Activated naive CD8-positive, alpha-beta T cell treated with anti-CD3 and anti-CD28 coated beads for 36 hours (primary cell): ENCODE measurements at places on chromosomes 16 and 17.
A peak's percentile ranks its signal among the peaks of the same experiment; 100 is the strongest.

DNA sequence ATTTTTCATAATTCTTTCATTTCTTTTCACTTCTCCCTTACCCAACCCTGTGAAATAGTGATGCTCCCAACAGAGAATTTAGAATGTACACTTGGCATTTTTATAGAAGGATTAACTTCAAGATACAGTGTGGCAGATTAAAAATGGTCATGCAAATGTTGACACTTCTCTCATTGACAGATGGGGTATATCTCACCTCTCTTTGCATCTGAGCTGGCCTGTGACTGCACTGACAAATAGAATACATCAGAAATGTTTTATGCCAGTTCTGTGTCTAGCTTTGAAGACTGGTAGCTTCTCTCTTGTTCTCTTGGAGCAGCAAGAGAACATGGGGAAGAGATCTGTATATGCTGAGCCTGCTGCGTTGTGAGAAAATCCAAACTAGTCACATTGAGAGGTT is 949.6 kb downstream of the CDH11 start:
- no peaks in the 10 kb centered on the region for H3K36me3 ChIP-seq
- no peak for DNase-seq
- no peak overlapping the region for H3K4me3 ChIP-seq
- H3K27me3 ChIP-seq: no peaks in the 10 kb centered on the region
- no peaks in the 10 kb centered on the region for H3K4me1 ChIP-seq
- no peak overlapping the region for H3K27ac ChIP-seq

DNA sequence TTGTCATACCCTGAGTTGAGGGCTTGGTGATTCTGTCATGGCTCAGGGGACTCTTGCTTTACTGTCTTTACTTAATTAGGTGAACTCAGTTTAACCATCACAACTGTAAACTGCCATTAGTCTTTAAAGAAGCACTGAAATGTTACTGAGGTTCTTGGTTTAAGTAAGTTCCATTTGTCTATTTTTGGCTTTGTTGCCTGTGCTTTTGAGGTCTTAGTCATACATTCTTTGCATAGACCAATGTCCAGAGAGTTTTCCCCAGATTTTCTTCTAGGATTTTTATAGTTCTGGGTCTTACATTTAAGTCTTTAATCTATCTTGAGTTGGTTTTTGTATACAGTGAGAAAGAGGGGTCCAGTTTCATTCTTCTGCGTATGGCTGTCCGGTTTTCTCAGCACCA is 137.5 kb downstream of the SOCS1 start:
- no peaks in the 10 kb centered on the region for H3K27me3 ChIP-seq
- H3K4me3 ChIP-seq: no peak overlapping the region
- no peak overlapping the region for H3K27ac ChIP-seq
- peaks cover 35% of the 10 kb centered on the region for H3K4me1 ChIP-seq

DNA sequence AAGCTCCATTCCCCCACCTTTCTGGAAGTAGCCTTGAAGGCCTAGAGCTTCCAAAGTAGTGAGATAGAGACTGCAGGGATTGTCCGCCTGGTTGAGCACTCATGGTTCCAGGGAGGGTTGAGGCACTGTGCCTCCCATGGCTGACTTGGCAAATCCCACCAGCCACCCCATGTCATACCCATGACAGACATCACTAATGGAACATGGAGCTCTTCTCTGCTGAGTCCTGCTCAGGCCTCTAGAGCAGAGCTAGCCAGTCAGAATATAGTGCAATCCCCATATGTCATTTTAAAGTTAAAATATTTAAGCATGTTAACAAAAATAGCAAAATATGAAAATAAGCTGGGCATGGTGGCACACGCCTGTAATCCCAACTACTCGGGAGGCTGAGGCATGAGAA is 28.8 kb downstream of the UNC13D start:
- peaks cover 5% of the 10 kb centered on the region for H3K36me3 ChIP-seq
- no peaks in the 10 kb centered on the region for H3K27me3 ChIP-seq
- H3K4me1 ChIP-seq: no peaks in the 10 kb centered on the region
- H3K27ac ChIP-seq: no peak overlapping the region
- DNase-seq: no peak
- no peak overlapping the region for H3K4me3 ChIP-seq

DNA sequence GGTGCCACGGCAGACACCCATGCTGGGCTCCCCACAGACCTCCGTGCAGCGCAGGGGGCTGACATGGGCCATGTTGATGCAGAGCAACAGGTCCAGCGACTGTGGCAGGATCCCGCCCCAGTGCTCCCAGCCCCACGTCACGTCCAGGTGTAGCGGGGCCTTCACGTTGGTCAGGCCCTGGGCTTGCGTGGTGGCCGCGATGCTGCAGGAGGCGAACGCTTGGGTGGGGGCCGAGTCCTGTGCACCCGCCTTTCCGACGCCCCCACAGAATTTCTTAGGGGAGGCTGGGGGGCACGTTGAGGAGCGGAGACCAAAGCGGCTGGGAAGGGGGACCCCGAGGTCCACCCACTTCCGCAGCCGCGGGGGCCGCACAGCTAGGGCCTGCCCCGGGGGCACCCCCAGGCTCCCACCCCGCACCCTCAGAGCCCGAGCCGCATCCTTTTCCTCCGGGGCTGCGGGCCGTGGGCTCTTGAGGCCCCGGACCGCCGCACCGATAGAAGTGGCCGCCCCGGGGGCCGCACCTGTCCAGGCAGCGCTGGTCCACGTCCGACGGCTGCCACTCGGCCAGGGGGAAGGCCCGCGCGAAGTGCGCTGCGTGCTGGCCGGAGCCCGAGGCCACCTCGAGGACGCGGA is 416 bp downstream of the METTL26 start:
- no peak overlapping the region for H3K27ac ChIP-seq
- peaks cover 7% of the 10 kb centered on the region for H3K4me1 ChIP-seq
- peak overlapping the region; percentile 87 for H3K4me3 ChIP-seq
- H3K36me3 ChIP-seq: peaks cover 5% of the 10 kb centered on the region
- peak; percentile 32 for DNase-seq

DNA sequence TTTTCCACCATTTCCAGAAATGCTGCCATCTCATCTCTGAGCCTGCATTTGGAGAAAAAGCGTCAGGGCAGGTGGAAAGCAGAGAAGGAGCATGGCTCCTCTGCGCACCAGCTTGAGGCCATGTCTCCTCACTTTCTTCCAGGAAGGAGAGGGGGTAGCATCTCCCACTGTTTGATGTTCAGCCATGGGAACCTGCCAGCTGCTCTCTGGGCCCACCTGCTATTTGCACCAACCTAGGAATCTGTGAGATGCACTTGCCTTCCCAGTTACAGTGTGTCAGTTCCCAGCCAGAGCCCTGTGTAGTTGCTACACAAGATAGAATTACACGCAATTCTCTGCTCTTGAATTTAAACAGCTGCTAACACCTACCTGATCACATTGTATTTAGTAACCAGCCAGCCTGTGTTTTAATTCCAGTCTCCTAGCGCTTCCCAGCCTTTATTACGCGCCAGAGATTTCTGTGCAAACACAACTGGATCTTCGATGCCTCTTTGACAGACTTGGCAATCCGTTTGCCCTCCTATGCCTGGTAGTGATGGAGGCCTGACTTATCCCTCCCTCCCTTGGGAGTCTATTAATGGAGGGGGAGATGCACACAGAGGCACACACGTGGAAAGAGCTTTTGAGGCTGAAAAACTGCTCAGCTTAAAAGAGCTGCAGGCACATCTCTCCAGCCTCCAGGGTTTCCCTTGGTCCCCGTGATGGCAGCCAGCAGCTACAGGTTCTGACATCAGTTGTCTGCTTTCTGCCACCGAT is 98.1 kb upstream of the SEC14L1 start:
- H3K36me3 ChIP-seq: no peaks in the 10 kb centered on the region
- H3K27me3 ChIP-seq: peaks cover 4% of the 10 kb centered on the region
- H3K27ac ChIP-seq: no peak overlapping the region
- DNase-seq: no peak
- H3K4me1 ChIP-seq: no peaks in the 10 kb centered on the region
- H3K4me3 ChIP-seq: no peak overlapping the region

DNA sequence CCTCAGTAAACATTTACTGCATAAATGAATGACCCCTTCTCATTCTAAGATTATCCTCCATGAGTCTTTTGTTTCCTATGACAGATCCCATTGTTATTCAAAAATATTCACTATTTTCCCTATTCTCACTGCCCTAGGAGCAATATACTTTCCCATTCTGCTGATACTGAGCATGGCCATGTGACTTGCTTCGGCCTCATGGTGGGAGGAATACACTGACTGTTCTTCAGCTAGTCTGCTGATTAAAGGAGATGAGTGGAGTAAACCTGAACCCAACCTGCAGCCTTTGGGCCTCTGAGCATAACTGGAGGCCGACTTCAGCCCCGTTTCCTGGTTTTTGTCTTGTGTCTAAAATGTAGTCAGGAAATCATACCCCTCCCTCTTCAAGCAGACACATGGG is 531.8 kb upstream of the SALL1 start:
- no peak overlapping the region for H3K27ac ChIP-seq
- H3K36me3 ChIP-seq: no peaks in the 10 kb centered on the region
- no peak overlapping the region for H3K4me3 ChIP-seq
- H3K27me3 ChIP-seq: no peaks in the 10 kb centered on the region
- no peaks in the 10 kb centered on the region for H3K4me1 ChIP-seq

- DNase-seq: no peak
- H3K27ac ChIP-seq: no peak overlapping the region
- H3K4me1 ChIP-seq: peaks cover 15% of the 10 kb centered on the region
- H3K36me3 ChIP-seq: peaks cover 27% of the 10 kb centered on the region
Measured at GRCh38 chr17:44043272-44043696, 23.2 kb downstream of the LSM12 start.

GRCh38 chr17:49567104-49567521 is 8.6 kb upstream of the NXPH3 start:
- no peak overlapping the region for H3K4me3 ChIP-seq
- peaks cover 20% of the 10 kb centered on the region for H3K4me1 ChIP-seq
- H3K27me3 ChIP-seq: peaks cover 25% of the 10 kb centered on the region
- H3K36me3 ChIP-seq: no peaks in the 10 kb centered on the region
- no peak for DNase-seq

DNA sequence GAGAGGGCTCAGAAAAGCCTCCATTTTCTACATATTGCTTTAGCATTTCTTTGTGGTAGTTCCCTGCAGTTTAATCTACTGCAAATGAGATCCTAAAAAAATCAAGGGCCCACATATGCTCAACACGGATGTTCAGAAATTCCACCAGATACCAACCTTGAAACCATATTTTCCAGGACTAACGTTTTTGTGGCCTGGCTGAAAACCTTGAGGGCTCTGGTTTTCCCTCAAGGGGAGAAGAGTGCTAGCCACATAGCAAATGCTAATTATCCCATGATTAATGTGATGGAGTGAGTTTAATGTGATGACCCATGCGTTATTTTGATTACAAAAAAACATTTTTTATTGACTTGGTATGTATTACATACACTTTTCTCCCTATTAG is 68.9 kb downstream of the SNX11 start:
- H3K4me3 ChIP-seq: no peak overlapping the region
- H3K27ac ChIP-seq: no peak overlapping the region
- DNase-seq: no peak

DNA sequence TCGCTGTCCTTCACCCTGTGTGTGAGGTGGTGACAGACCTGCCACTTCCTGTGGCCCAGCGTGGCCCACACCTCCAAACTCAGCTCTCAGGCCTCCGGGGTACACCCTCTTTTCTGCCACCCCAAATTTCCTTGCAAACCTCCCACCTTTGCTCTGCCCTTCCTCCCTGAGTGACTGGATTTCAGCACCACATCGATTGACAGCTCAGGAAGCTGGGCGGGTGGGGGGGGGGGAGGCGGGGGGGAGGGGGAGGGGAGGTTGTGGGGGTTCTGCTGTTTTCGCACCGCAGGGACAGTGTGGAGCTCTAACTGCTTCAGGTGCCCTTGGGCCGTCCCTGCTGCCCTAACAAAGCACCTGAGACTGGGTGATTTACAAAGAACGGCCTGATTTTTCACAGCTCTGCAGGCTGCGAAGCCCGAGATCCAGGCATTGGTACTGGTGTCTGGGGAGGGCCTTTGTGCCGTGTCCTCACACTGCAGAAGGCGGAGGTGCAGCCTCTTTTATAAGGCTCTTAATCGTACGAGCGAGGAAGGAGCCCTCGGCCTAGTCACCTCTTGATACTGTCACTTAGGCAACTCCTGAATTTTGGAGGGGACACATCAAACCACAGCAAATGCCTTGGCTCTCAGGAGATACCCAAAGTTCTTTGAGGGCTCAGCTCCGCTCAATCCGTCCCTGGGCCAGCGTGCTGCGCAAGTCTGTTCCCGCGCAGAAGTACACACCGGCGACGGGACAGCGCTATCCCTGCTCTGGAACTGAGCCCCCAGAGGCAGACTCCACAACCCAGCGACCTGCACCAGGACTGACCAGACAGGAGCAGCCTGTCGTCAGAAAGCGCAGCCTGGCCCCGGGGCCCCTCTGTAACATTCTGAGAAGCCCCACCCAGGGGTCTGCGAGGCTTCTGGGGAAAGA is 3.6 kb downstream of the NDUFAF8 start:
- peaks cover 24% of the 10 kb centered on the region for H3K36me3 ChIP-seq
- H3K27ac ChIP-seq: peak overlapping the region; percentile 60
- H3K4me1 ChIP-seq: peaks cover 21% of the 10 kb centered on the region

- H3K4me3 ChIP-seq: no peak overlapping the region
- no peak for DNase-seq
- H3K4me1 ChIP-seq: no peaks in the 10 kb centered on the region
- no peaks in the 10 kb centered on the region for H3K36me3 ChIP-seq
Measured at GRCh38 chr17:3213001-3213400, 5.5 kb downstream of the OR1A1 start.

DNA sequence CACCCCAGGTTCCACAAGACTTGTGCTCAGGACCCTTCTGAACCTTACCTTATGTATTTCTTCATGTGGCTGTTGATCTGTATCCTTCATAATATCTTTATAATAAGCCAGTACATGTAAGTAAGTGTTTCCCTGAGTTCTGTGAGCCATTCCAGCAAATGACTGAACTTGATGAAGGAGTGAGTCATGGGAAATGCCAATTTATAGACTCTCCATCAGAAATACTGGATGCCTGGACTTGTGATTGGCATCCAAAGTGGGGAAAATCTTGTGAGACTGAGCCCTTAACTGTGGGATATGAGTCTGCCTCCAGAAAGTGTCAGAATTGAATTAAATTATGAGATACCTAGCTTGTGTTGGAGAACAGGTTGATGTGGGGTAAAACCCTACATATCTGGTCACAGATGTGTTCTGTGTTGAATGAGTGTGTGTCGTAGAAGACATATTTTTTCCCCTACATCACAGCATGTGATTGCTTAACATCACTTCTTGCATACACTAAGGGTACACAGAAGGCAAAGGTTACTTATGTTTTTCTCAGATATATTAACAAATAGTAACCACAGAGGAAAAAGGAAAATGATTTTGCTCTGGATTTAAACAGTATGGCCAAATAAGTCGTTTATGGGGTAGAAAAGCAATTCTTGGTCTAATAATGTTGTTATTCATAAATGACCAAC is 70.2 kb upstream of the NETO2 start:
- DNase-seq: no peak
- H3K36me3 ChIP-seq: peaks cover 26% of the 10 kb centered on the region
- H3K4me3 ChIP-seq: no peak overlapping the region

GRCh38 chr16:11370084-11370931 is 25.0 kb downstream of the RMI2 start:
- H3K4me3 ChIP-seq: no peak overlapping the region
- H3K27ac ChIP-seq: no peak overlapping the region
- peaks cover 11% of the 10 kb centered on the region for H3K4me1 ChIP-seq
- H3K36me3 ChIP-seq: no peaks in the 10 kb centered on the region
- H3K27me3 ChIP-seq: no peaks in the 10 kb centered on the region

GRCh38 chr17:10737168-10737622 is 7.4 kb upstream of the TMEM220 start:
- H3K27me3 ChIP-seq: no peaks in the 10 kb centered on the region
- H3K4me3 ChIP-seq: no peak overlapping the region
- H3K36me3 ChIP-seq: no peaks in the 10 kb centered on the region
- peaks cover 4% of the 10 kb centered on the region for H3K4me1 ChIP-seq

- H3K4me1 ChIP-seq: no peaks in the 10 kb centered on the region
- H3K27ac ChIP-seq: no peak overlapping the region
- no peaks in the 10 kb centered on the region for H3K36me3 ChIP-seq
- peaks cover 4% of the 10 kb centered on the region for H3K27me3 ChIP-seq
- H3K4me3 ChIP-seq: no peak overlapping the region
- no peak for DNase-seq
Measured at GRCh38 chr17:42632949-42633444, 23.5 kb downstream of the TUBG1 start.
